Stromal cell of bone marrow (primary cell): ENCODE measurements at places on chromosomes 4 and X.
A peak's percentile ranks its signal among the peaks of the same experiment; 100 is the strongest.

- DNase-seq, result no peak
Measured at GRCh38 chr4:123496421-123496820, 99.8 kb downstream of the SPRY1 start.

GRCh38 chr4:151851354-151851753 lies 90.5 kb upstream of the GATB start:
- DNase-seq, result no peak

GRCh38 chr4:6763330-6763851 lies 19.1 kb upstream of the KIAA0232 start:
- no peak for DNase-seq

DNA sequence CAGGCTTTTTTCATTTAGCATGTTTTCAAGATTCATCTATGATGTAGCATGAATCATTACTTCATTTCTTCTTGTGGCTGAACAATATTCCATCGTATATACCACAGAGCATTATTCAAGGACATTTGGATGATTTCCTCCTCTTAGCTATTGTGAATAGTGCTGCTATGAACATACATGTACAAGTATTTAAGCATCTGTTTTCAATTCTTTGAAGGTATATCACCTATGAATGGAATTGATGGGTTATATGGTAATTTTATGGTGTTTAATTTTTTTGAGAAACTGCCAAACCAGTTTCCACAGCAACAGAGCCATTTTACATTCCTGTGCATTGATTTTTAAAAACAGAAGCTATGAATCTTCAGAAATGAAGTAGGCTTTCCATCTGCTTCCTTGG lies 36.1 kb upstream of the WDR19 start:
- DNase-seq, result no peak

- DNase-seq, result no peak
Measured at GRCh38 chrX:116272861-116273260, 102.3 kb downstream of the AGTR2 start.

GRCh38 chrX:805103-805670 lies 174.6 kb downstream of the SHOX start:
- no peak for DNase-seq

GRCh38 chr4:88054901-88055300 lies 47.5 kb downstream of the PKD2 start:
- DNase-seq, result peak; percentile 36

DNA sequence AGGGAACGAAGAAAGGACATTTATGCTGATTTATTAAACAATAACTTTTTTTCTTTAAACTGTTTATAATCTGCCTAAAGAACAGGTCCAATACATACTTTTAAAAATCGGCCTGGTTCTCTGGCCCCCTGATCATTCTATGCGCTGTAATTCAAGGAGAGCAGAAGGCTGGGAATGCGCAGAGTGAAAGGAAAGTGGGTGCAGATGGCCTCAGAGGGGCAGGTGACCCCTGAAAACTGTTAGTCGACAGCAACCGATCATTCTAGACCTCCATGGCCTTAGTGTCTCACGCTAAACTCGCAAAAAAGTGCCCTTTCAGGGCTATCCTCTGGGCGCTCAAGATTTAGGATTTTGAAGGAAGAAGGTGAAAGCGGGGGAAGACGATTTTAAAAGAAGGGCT lies 2.2 kb downstream of the PDE5A start:
- DNase-seq, result no peak

GRCh38 chr4:152559641-152560040 lies 23.7 kb upstream of the FBXW7 start:
- DNase-seq, result no peak

- no peak for DNase-seq
Measured at GRCh38 chrX:106862972-106863688, 40.0 kb downstream of the RIPPLY1 start.

GRCh38 chrX:37314531-37314930 lies 34.6 kb upstream of the PRRG1 start:
- no peak for DNase-seq

DNA sequence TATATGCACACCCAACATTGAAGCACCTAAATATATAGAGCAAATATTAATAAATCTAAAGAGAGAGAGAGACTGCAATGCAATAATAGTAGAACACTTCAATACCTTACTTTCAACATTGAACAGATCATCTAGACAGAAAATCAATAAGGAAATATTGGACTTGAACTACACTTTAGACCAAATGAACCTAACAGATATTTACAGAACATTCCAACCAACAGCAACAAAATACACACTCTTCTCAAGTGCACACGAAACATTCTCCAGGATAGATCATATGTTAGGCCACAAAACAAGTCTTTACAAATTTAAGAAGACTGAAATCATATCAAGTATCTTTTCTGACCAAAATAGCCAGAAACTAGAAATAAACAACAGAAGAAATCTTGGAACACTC lies 66.6 kb downstream of the CD99L2 start:
- DNase-seq, result no peak

- no peak for DNase-seq
Measured at GRCh38 chrX:117570160-117570559, 546.5 kb downstream of the KLHL13 start.

DNA sequence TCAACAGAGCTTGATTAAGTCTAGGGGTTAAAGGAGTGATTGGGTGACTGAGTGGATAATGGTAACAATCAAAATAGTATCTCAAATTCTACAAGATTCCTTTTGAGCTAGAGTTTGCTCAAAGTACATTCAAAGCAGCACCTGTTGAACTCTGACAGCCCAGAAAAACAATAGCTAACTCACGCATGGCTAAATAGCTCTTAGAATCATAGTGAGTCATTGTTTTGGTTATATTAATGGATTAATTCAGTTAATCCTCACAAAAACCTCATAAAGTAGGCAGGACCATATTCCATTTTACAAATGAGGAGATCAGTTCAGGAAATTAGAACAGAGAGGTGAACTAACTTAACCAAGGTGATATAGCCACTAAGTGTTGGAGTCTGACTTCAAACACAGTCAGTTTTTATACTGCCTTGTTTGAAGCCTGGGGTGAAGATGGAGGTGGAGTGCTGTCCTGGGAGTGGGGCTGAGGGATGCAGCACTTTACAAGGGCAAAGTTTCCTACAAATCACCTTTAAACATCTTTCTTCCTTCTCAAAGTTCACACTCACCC lies 35.9 kb upstream of the PPM1K start:
- no peak for DNase-seq

- DNase-seq, result no peak
Measured at GRCh38 chrX:106649523-106650428, 38.0 kb downstream of the RADX start.

DNA sequence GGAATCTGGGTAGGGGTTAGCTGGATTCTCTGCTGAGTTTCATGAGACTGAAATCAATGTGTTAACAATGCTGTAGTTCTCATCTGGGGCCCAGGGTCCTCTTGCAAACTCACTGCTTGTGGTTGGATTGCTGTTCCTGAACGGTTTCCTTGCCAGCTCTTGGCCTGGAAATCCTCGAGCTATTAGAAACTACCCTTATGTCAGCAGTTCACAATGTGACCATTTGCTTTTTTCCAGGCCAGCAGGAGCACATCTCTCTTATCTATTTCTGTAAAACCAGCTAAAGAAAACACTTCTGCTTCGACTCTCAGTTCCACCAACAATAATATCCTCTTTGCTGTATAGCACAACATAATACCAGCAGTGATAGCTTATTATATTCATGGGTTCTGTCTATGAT lies 140.1 kb upstream of the TRAM1L1 start:
- no peak for DNase-seq

GRCh38 chr4:9988363-9988749 lies 32.9 kb downstream of the SLC2A9 start:
- DNase-seq, result peak; percentile 11

GRCh38 chrX:121307449-121307848 lies 260.0 kb downstream of the GLUD2 start:
- DNase-seq, result peak; percentile 6

- DNase-seq, result no peak
Measured at GRCh38 chr4:15677507-15677988, 4.1 kb upstream of the FAM200B start.

DNA sequence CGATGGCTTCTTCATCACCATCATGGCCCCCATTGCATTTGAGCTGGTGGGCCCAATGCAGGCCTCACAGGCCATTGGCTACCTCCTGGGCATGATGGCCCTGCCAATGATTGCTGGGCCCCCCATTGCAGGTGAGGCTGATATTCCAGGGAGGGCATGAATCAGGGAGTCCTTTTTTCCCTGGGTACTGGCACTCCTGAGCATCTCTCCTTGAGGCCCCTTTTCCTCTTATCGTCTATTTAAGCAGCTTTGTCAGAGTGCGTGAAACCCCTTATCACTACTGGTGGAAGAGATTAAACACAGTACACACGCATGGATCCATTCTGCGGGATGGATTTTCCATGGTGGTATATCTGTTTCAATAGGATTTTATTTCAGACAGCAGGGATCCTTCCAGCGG lies 85.1 kb downstream of the RLIM start:
- DNase-seq, result no peak

DNA sequence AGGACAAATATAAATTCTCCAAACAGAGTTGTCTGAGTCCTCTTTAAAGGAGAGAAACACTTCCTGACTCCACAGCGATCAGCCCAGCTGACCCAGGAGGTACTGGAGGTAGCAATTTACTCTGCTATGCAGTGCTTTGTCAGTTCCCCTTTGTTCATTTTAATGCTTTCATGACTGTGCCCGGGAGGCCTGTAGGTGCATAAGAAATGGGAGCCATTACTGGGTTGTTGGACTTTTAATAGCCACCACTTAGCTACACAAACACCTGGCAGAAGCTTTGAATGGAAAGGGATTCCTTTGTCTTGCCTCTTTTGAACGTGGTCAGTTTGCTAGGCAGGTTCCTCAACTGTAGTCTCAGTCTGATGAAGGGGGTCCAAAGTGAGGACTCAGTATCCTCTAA lies 59.0 kb upstream of the AFF2 start:
- no peak for DNase-seq

DNA sequence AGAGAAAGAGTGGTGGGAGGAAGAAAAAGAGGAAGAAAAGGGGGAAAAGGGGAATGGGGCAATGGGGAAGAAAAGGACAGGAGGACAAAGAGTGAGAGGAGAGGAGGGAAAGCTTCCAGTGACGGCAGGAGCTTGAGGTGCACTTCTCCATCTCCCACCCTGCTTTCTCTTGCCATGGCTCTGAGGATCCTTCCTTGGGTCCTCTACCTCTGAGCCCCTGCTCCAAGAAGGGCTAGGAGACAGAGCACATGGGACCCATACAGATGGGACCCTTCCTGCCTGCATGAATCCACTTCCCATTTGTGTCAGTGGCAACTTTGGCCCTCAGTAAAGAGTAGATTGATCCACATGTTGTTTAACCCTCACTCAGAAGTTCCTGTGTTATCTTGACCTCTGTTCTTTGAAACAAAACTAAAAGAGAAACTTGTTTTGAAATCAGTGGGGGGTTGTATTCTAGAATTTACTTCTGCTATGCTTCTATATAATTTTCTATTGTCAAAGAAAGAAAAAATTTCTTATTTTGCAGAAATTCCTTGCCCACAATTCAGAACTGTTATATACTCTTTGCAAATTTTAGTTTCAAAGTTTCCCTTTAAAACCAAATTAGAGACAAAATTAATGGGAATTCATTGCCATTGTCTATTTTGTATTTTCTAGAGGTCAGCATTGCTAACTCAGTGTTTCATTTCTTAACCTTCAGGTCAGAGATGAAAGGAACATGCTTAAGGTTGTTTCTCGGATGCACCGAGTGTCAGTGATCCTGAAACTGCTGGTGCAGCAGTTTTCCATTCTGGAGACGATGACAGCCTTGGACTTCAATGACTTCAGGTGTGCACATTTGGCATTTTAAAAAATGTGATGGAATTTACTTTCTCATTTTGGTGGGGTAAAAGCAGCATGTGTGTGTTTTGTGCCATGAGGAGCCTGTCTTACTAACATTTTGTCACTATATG lies 5.0 kb downstream of the TDO2 start:
- DNase-seq, result no peak

GRCh38 chr4:100177126-100177525 lies 13.1 kb downstream of the DDIT4L start:
- no peak for DNase-seq

DNA sequence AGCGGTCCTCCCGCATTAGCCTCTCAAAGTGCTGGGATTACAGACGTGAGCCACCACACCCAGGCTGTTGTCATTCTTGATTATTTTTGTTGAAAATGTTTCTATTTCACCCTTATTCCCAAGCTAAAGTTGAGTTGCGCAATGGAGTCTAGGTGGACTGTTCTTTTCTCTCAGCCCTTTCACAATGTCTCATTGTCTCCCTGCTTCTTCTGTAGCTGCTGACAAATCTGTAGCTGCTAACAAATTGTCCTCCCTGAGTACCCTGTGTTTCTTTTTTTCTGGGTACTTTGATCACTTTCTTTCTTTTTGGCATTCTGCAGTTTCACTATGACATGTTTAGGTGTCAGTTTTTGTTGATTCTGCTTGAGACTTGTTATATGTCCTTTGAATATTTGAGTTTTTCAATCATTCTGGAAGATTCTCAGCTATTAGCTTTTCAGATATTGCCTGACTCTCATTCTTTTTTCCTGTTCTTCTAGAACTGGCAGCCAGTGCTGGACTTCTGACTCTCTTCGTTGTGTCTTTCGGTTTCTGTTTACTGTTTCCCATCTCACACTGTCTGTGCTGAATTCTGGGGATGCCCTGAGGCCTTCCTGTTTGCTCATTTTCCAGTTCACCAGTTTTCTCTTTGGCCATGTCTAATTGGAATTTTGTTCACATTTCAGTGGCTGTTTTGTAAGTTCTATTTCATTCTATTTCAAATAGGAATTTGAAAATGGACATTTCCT lies 6.6 kb downstream of the ABCD1 start:
- DNase-seq, result no peak

GRCh38 chrX:9494771-9495170 lies 29.9 kb downstream of the TBL1X start:
- DNase-seq, result peak; percentile 28

DNA sequence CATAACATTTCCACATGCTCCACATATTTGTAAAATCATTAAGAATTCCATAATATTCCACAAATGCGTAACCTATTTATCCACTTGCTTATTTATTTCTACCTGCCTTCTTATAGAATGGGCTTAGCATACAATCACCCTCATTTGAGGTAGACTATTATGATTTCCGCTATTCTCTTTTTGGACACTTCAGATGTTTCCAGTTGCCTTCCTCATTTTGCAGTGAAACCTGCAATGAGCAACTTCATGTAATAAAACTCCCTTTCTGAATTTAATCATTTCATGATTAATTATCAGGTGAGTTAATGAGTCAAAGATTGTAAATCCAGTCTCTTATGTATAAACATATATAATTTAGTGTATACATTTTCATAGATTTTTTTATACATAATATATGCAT lies 58.0 kb downstream of the PPP3CA start:
- DNase-seq, result no peak

GRCh38 chr4:8188085-8188484 lies 11.0 kb upstream of the SH3TC1 start:
- no peak for DNase-seq

GRCh38 chr4:168811786-168812651 lies 198.0 kb downstream of the CBR4 start:
- DNase-seq, result no peak

- no peak for DNase-seq
Measured at GRCh38 chr4:8053688-8054449, 104.7 kb downstream of the ABLIM2 start.
